ENCODE measurements at places on chromosomes 16 and 17.

- no peak for DNase-seq
Measured at GRCh38 chr16:30447512-30448226, 2.0 kb upstream of the SEPHS2 start.

DNA sequence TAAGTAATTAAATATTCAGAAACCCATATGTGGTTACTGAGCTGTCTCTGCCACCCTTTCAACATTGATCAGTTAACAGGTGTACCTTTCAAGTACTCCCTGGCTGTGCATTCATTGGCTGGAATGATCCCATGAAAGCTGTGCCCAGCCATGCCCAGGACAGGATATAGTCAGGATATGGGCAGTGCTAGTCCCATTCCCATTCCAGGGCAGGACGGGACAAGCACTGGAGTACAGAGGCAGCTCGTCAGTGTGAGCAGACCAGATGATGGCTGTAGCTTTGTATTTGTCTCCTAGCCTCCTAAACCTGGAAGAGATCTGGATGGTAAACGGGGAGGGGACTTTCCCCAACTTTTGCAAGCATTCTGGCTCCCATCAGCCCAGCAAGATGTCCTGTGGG is 22.5 kb downstream of the HEATR3 start:
- DNase-seq, result no peak

- no peak for DNase-seq
Measured at GRCh38 chr16:23080329-23080728, 68.9 kb downstream of the USP31 start.

DNA sequence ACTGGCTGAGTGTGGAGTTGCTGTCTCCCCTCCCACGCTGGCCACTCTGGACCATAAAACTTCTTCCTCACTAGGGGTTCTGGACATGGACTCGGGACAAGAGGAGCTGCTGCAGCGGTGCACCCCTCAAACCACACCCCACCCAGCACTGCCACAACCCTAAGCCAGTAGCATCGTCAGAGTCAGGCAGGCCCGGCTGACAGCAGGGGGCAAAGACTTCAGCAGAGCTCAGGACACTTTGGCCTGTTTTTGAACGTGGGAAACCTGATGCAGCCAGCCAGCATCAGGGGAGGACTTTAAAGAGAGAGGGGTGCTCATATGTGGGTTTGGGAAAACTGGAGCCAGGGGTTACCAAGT is 9.6 kb downstream of the MEOX1 start:
- DNase-seq, result no peak

DNA sequence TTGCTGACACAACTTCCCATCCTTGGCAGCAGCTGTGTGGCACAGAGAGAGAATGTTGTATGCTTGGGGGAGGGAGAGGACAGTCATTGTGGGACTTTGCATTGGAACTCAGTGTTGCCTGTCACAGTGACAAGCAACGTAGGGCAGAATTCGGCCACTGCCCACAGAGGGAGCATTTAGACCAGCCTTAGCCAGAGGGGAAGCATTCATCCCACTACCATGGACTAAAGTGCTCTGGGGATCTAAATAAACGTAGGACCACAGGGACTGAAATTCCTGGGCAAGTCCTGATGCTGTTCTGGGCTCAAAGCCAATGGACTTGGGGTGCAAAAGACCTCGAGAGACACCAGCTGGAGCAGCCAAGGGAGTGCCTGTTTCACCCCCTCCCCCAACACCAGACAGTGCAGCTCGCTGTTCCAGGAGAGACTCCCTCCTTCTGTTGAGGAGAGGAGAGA is 44.9 kb downstream of the ABCA8 start:
- no peak for DNase-seq

DNA sequence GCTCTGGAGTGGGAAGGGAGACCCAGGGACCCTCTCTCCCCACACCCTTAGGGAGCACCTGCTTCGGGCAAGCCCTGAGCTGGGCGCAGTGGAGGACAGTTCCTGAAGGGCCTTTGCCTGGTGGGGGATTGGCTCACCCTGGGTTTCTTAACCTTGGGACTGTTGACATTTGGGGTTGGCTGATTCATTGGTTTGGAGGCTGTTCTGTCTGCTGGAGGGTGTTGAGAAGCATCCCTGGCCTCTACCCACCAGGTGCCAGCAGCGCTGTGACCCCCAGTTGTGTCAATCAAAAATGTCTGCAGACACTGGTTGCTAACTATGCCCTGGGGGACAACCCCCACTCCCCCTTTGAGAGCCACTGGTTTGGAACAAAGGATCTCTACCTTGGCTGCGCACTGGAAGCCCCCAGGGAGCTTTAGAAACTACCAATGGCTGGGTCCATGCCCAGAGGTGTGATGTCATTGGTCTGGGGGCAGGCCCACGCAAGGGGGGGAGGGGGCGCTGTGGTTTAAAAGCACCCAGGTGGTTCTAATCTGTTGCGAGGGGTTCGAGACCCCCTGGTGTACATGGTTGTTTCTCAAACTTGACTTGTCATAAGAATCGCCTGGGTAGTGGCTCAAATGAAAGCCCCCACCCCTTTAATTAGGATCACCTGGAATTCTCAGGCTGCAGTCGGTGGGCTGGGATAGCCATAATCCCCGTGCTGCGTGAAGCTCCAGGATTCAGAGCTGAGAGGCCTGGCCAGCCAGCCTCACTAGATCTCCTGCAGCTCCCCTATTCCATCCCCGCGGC is 151.9 kb upstream of the GSE1 start:
- DNase-seq, result no peak

DNA sequence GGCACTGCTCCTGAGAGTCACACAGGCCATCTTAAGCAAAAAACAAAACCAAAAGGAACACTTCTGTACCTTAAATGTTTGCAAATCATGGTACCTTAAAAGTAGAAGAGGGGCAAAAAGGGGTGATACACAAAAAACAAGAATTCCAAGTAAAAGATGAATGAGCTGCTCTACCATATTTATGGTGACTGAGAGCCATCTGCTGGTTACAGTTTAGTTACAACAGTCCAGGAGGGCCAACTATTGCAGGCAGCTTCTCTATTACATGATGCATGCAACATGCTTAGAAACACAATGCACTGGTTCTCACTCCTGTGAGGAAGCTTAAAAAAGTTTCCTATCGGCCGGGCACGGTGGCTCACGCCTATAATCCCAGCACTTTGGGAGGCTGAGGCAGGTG is 53.5 kb downstream of the STX8 start:
- DNase-seq, result no peak

Data from stimulated activated CD8-positive, alpha-beta memory T cell treated with anti-CD3 and anti-CD28 coated beads, Interleukin-7, amount 100 ng/mL, for 24 hours (primary cell).